ENCODE measurements at places on chromosomes 13 and 19. TPM values are rescaled to one million over a fixed set of nuclear protein-coding genes. Genes with fewer than 3 reads are reported as not detected.

- peaks cover 13% of the 10 kb centered on the region for H3K4me1 ChIP-seq
- no peak overlapping the region for H3K27ac ChIP-seq
- no peak overlapping the region for H3K4me3 ChIP-seq
- peak; percentile 19 for DNase-seq
- peaks cover 37% of the 10 kb centered on the region for H3K27me3 ChIP-seq
Observed at GRCh38 chr13:112205990-112206389, 139.0 kb downstream of the SOX1 start.

- H3K4me3 ChIP-seq = peak overlapping the region; percentile 92
- peaks cover 2% of the 10 kb centered on the region for H3K36me3 ChIP-seq
- peak overlapping the region; percentile 93 for H3K27ac ChIP-seq
- peaks cover 33% of the 10 kb centered on the region for H3K4me1 ChIP-seq
- DNase-seq = no peak
- H3K27me3 ChIP-seq = no peaks in the 10 kb centered on the region
Observed at GRCh38 chr19:2062770-2063169, 11.7 kb upstream of the MKNK2 start.

GRCh38 chr19:29537601-29538000 lies 11.8 kb downstream of the VSTM2B start:
- DNase-seq = no peak
- no peaks in the 10 kb centered on the region for H3K4me1 ChIP-seq
- H3K36me3 ChIP-seq = no peaks in the 10 kb centered on the region
- H3K27me3 ChIP-seq = peaks cover 6% of the 10 kb centered on the region
- no peak overlapping the region for H3K27ac ChIP-seq
- no peak overlapping the region for H3K4me3 ChIP-seq

DNA sequence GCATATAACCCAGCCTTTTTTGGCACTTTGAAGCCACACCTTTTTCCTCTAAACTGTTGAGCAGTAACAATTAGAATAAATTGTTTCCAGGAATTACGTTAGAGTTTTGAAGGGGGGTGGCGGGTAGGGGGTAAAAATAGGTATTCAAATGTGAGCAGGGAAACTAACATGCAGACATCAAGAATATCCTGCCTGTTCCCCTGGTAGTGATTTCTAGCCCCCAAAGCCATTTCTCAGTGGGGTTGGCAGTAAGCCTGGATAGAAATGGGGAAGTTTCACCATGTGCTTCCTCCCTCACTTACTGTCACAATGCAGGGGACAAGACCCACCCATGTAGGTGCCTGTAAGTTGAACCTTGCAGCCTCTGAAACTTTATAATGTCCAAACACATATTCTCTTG lies 3.8 kb downstream of the DOCK9 start:
- DNase-seq = no peak
- H3K36me3 ChIP-seq = peaks cover 2% of the 10 kb centered on the region
- no peak overlapping the region for H3K27ac ChIP-seq
- no peak overlapping the region for H3K4me3 ChIP-seq
- no peaks in the 10 kb centered on the region for H3K27me3 ChIP-seq

- H3K27ac ChIP-seq = no peak overlapping the region
- no peak for DNase-seq
- peaks cover 15% of the 10 kb centered on the region for H3K4me1 ChIP-seq
- H3K27me3 ChIP-seq = no peaks in the 10 kb centered on the region
Observed at GRCh38 chr19:1107661-1108261, 4.0 kb downstream of the GPX4 start.

- H3K4me3 ChIP-seq = peak overlapping the region; percentile 94
- H3K27ac ChIP-seq = peak overlapping the region; percentile 99
- H3K36me3 ChIP-seq = peaks cover 36% of the 10 kb centered on the region
- no peaks in the 10 kb centered on the region for H3K27me3 ChIP-seq
- peaks cover 54% of the 10 kb centered on the region for H3K4me1 ChIP-seq
Observed at GRCh38 chr13:48531416-48532255, 1.2 kb downstream of the RCBTB2 start.

DNA sequence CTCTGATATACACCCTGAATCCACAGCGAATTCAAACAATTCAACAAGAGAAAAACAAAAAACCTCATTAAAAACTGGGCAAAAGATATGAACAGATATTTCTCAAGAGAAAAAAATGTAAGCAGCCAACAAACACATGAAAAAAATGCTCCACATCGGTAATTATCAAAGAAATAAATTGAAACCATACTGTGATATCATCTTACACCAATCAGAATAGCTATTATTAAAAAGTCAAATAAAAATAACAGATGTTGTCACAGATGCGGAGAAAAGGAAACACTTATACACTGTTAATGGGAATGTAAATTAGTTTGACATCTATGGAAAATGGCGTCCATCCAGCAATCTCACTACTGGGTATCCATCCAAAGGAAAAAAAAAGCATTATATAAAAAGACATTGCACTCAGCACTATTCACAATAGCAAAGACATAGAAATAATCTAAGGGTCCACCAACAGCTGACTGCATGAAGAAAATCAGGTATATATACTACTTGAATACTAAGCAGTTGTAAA lies 1495.0 kb upstream of the PCDH20 start:
- no peaks in the 10 kb centered on the region for H3K27me3 ChIP-seq
- H3K36me3 ChIP-seq = no peaks in the 10 kb centered on the region
- no peak overlapping the region for H3K27ac ChIP-seq
- no peak overlapping the region for H3K4me3 ChIP-seq
- DNase-seq = no peak

DNA sequence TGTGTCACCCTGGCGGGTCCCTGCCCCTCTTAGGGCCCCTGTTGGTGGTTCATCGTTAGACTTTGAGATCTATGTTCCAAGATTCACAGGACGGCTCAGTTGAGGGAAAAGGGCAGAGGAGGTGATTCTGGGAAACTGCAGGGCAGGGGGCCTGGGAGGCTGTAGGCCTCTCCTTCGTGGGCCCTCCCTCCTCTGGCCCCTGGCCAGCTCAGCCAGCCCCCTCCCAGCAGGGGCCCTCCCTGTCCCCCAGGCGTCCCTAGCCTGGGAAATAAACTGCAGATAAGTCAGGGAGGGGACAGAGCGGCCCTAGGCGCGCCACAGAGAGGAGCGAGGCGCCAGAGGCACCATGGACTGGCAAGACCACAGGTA lies 6.5 kb downstream of the HIF3A start:
- H3K27me3 ChIP-seq = peaks cover 5% of the 10 kb centered on the region
- no peaks in the 10 kb centered on the region for H3K36me3 ChIP-seq
- DNase-seq = no peak
- no peak overlapping the region for H3K4me3 ChIP-seq
- H3K4me1 ChIP-seq = no peaks in the 10 kb centered on the region
- no peak overlapping the region for H3K27ac ChIP-seq

- peaks cover 50% of the 10 kb centered on the region for H3K36me3 ChIP-seq
- H3K27me3 ChIP-seq = no peaks in the 10 kb centered on the region
- no peak overlapping the region for H3K4me3 ChIP-seq
- no peak overlapping the region for H3K27ac ChIP-seq
Observed at GRCh38 chr13:111247552-111247951, 72.9 kb upstream of the TEX29 start.

GRCh38 chr19:16463991-16464575 lies 7.7 kb downstream of the EPS15L1 start:
- H3K27me3 ChIP-seq = no peaks in the 10 kb centered on the region
- no peak for DNase-seq
- no peaks in the 10 kb centered on the region for H3K36me3 ChIP-seq
- no peak overlapping the region for H3K4me3 ChIP-seq

DNA sequence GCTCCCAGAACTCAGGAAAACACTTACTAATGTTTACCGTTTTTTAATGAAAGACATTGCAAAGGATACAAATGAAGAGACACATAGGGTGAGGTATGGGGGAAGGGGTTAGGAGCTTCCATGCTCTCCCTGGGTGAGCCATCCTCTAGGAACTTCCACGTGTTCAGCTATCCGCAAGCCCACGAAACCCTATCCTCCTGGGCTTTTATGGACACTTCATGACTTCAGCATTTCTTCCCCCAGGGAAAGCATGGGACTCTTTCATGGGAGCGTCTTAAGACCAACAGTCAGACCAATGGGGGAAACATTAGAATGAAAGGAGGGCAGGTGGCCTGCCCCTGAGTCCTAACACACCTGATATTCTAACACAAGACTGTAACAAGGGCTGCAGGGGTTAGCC lies 6.6 kb upstream of the ESD start:
- no peak overlapping the region for H3K27ac ChIP-seq
- DNase-seq = no peak
- H3K4me1 ChIP-seq = no peaks in the 10 kb centered on the region
- H3K4me3 ChIP-seq = no peak overlapping the region

DNA sequence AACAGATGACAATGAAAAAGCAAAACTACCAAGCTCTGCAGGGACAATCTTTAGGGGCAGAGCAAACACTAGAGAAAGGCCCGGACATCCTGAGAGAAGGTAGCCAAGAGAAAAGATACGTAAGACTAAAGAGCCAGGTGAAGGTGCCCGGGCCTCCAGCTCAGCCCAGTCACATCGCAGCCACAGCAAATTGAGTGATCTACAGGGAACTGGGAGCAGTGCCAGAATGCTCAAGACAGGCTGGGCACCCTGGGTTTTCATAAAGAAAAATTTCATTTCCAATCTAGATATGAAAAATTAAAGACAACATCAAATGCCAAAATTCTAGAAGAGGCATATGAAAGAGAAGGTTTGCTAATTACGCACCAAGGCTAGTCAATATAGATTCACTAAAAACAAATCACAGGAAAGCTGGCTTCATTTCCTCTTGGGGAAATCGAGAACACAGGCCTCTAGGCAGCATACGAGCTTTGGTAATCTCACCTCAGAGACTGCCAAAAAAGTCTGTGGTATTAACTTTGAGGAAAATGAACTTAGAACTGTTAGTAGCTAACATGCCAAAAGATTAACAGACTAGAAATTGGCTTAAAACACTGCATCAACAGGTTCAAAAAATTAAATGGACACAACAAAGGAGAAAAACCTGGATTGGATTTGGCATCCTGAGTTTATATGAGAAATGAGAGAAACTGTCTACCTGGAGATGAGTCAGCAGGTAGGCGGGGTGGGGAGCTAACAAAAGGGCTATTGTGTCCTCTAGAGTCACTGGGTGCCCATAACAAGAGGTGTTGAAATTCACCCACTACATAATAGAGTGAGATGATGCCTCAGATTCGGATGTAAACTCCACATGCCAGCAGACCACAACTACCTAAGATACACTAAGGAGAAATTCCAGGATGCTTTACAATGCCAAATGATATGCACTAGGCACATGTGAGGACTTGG lies 6.6 kb downstream of the ANKRD10 start:
- no peak for DNase-seq
- no peak overlapping the region for H3K4me3 ChIP-seq
- H3K36me3 ChIP-seq = peaks cover 52% of the 10 kb centered on the region
- H3K27me3 ChIP-seq = no peaks in the 10 kb centered on the region
- no peak overlapping the region for H3K27ac ChIP-seq

DNA sequence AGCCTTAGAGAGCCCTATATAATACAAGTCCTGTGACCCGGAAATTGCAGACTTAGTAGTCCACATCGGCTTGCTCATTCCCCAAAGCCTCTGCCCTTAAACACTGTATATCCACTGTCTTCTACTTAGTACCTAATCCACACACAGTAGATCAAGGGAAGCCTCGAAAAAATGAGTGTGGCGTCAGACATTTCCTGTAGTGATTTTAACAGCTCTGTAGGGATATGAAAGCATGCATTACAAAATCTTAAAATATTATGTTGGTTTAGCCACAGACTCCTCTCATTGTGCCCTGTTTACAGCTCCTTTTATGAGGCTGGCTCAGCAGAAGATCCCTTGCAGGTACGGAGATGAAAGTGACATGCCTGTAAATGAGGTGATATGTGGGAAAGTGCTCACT lies 416.3 kb downstream of the LIG4 start:
- no peaks in the 10 kb centered on the region for H3K4me1 ChIP-seq
- no peaks in the 10 kb centered on the region for H3K36me3 ChIP-seq
- DNase-seq = no peak
- no peak overlapping the region for H3K4me3 ChIP-seq
- no peak overlapping the region for H3K27ac ChIP-seq

- H3K27ac ChIP-seq = no peak overlapping the region
- H3K4me3 ChIP-seq = no peak overlapping the region
- DNase-seq = no peak
- peaks cover 4% of the 10 kb centered on the region for H3K27me3 ChIP-seq
- no peaks in the 10 kb centered on the region for H3K36me3 ChIP-seq
Observed at GRCh38 chr13:103284466-103284865, 218.2 kb upstream of the SLC10A2 start.

- no peak overlapping the region for H3K27ac ChIP-seq
- H3K27me3 ChIP-seq = no peaks in the 10 kb centered on the region
- peaks cover 15% of the 10 kb centered on the region for H3K36me3 ChIP-seq
- no peak overlapping the region for H3K4me3 ChIP-seq
- DNase-seq = no peak
Observed at GRCh38 chr13:60411983-60412382, 15.0 kb downstream of the TDRD3 start.

DNA sequence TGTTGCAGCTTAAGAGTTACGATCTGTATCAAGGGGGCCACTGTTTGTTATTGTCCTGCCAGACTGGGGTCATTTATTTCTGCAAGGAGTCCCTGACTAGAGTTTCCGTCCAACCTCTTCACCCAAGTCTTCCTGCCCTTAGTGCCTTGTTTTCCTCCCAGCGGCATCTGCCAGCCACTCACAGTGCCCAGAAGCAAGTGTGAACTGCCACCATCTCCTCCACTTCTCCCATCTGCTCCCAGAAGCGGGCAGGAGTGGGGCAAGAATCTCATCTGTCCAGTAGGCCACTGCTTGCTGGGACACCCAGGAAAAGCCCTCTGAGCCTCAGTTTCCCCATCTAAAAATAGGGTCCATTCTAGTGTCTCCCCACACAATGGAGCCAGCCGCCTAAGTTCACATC lies 4.0 kb downstream of the NOVA2 start:
- H3K27ac ChIP-seq = no peak overlapping the region
- H3K4me1 ChIP-seq = peaks cover 14% of the 10 kb centered on the region
- no peak overlapping the region for H3K4me3 ChIP-seq
- no peaks in the 10 kb centered on the region for H3K36me3 ChIP-seq

DNA sequence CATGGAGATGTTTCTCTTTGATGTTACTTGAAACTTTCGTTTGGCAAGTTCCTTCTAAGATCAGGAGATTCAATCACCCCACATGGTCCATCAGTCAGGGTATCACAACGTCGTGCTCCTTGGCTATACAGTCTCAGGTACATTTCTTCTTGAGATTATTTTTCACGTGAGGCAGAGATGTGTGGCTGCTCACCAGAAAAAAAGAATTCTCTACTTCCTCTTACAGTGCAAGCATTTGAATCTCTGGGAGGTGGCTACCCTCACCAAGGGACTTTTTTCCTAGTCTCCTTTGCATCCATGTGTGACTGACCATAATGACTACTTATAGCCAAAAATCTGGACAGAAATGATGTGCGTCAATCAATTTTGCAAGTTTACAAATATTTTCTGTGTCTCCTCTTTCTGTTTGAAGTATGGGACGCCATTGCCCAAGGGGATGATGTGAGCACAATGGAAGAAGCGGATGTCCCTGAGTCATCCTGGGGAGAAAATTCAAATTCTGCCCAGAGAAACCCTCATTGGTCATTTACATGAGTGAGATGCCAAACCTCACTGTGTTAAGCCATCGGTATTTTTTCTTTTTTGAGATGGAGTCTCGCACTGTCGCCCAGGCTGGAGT lies 8.6 kb upstream of the LAIR2 start:
- no peak overlapping the region for H3K4me3 ChIP-seq
- no peaks in the 10 kb centered on the region for H3K36me3 ChIP-seq
- no peak for DNase-seq
- H3K27ac ChIP-seq = no peak overlapping the region
- H3K27me3 ChIP-seq = peaks cover 53% of the 10 kb centered on the region

The ETV2 gene
- total RNA-seq = 1.9 TPM

The REEP6 gene
- total RNA-seq = 1.6 TPM

The TMC4 gene
- 4.9 TPM for total RNA-seq
